Activated T-cell treated with anti-CD3 and anti-CD28 coated beads, Interleukin-2, amount 50 U/mL, for 24 hours (primary cell): ENCODE measurements at places on chromosomes 3 and 15.

DNA sequence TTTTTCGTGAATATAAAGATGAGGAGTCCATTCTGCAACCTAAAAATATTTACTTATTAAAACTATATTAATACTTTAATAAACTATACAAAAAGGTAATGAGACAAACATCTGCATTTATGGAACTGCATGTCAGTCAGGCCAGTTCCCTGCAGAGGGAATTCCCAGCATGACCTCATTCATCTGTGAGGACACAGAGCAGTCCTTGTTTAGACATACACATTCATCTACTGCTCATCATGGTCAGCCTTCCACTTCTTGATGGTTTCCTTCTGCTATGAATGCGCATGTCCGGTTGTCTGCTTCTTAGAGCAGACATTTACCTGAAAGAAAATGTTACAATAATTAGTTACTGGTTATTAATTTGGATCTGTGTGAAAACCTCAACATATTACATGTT, 3.3 kb upstream of the ACTR8 start:
- DNase-seq = no peak

DNA sequence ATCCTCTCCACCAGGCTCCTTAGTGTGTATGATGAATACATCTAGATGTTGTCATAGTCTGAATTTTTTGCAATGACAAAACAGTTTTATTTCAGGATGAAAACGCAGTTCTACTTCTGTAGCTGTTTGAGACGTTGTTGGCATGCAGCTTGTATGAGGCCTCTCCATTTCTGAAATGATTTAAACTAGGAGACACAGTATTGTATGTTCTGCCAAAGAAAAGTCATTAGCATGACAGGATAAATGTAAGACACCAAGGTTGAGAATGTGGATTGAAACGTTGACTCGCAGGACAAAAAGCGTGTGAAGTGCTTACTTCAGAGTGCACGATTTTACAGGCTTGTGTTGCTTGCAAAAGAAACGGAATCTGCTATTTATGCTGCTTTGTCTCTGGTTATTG, 35.3 kb downstream of the ABHD17C start:
- DNase-seq = no peak

DNA sequence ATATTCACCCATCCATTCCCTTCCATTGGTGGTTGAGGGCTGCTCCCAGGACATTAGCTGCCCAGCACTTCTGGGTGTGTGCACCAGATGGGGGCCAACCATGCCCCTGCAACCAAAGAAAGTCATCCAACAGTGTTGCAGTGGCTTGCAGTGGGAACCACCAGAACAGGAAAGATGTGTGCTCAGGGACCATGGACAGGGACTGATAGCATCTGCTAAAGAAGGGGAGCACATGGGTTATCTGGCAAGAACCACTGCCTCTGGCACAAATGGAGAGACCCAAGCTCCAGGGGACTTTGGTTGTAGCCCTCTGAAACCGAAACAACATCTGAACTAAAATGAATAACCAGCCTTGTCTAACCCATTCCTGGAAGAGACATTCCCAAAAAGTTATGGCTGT, 8.1 kb downstream of the DCLK3 start:
- DNase-seq = no peak

- no peak for DNase-seq
Measured at GRCh38 chr3:133113526-133113925, 75.3 kb downstream of the TMEM108 start.

GRCh38 chr3:179801263-179801662, 148.4 kb downstream of the USP13 start:
- DNase-seq = no peak

- no peak for DNase-seq
Measured at GRCh38 chr15:96089405-96090058, 241.0 kb upstream of the NR2F2 start.

- DNase-seq = no peak
Measured at GRCh38 chr3:128567705-128568356, 74.8 kb upstream of the GATA2 start.

GRCh38 chr15:58257776-58258325, 119.7 kb downstream of the AQP9 start:
- no peak for DNase-seq

DNA sequence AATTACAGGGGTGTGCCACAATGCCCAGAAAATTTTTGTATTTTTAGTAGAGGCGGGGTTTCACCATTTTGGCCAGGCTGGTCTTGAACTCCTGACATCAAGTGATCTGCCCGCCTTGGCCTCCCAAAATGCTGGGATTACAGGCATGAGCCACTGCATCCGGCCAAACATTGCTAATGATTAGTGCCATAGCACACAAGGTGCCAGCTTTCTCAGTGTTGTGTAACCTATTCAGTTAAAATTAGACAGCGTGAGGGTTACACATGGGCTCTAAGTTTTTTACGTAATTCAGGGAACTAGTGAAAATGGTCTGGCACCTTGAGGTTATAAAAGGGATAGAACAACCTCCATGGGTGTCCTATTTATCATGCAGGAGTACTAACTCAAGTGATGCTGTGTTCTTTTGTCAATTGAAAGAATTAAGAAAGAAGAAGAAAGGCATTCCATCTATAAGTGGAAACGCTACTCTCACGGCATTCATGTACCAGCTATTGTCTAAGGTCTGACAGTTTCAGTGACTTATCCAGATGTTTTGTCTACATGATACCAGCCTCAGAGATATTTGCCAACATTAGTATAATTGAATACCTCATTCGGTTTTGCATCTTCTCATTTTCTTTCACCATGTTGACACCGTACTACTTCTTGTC, 84.7 kb downstream of the EOMES start:
- no peak for DNase-seq

DNA sequence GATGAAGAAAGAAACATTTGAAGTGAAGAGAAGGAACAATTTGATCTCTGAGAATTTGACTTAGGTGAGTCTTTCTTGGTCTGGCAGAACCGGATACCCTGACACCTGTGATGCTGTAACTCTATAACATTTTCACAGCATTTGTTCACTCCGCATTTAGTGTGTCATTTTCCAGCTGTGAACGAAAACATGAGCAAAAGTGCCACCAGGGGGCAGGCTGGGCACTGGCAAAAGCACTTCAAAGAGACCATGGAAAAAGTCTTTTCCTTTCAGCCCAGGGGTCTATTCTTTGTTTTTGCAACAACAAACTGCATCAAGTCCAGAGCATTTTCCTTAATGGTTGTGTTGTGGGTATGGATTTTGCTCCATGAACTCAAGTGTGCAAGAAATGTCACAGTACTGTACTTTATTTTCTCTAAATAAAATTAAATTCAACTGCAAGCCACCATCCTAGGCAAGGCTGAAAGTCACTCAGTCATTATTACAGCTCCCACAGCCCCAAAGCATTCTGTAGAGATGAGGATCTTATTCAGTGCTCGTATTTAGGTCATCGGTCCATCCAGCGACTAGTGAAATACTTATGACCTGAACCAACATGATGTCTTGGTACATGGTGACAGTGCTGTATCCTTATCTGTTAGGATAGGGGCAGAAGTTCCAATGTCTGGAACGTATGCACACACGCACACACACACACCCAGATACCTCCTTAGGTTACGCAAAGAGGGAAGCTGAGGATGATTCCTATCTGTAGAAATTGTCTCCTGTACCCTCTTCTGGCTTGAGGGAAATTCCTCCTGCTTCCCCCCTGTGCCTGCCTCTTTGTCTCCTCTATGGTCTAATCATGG, 125.5 kb downstream of the GADL1 start:
- DNase-seq = peak; percentile 81

GRCh38 chr15:58584789-58585461, 153.1 kb downstream of the LIPC start:
- no peak for DNase-seq

DNA sequence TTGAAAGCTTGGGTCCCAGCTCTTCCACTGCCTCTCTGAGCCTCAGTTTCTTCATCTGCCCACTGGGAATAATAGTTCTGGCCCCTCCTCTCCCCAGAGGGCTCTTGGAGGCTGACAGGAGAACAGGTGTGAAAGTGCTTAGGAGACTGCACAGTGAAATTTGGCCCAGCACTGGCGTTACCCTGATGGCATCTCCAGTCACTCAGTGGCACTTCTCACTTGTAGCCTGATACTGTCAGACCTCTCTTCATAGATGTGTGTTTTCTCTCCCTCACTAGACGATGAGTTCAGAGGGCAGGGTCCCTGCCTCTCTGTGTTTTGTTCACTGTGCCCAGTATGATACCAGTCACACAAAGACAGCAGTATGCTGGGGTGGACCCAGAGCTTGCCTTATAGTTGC, 22.2 kb upstream of the IGDCC3 start:
- no peak for DNase-seq

DNA sequence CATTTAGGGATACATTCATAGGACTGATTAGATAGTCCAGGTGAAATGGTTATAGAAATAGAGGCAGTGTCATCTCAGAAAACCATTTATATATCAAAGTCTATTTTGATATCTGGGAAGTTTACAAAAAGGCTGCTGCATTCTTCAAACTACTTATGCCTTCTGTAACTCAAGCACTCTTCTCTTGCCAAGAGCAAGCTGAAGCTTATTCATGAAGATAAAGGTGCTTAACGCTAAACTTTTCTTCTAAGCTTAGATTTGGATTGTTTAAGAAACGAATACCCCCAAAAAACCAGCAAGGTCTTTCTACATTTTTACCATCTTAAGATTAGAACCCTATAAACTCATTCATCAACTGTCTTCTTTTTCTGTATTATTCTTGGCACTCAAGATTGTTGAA, 23.3 kb upstream of the USF3 start:
- DNase-seq = no peak

DNA sequence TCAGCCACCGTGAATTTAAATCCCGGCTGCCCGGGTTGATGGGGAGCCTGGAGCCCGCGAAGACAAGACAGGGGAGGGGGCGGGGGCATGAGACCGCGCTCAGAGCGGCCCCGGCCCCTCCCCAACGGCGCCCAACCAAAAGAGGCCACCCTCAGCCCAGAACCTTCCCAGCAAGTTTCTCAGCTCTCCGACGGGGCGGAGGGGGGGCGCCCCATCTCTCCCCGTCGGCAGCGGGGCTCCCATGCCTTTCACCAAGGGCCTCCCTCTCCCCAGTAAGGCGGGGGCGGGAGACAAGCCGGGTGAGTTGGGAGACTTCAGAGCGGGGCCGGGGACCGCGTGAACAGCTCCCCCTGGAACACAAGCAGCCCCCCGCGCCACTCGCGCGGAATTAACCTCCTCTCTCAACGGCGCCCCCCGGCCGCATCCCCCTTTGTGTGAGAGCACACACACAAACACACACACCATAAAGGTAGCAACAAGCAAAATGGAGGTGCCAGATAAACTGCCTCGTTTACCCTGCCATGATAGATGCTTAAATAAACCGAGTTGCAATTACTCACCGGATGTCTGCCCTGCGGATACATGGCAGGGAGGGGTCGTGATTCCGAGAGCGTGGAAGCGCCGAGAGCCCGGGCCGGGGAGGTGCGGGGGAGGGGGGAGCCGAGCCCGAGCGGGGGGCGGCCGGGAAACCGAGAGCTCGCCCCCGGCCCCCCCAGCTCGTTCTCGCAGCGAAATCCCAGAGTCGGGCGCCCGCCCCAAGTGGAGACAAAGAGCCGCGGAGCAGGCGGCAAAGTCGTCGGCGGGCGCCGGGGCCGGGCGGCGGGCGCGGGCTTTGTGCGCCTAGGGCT, 1.3 kb downstream of the TLE3 start:
- DNase-seq = peak; percentile 79

DNA sequence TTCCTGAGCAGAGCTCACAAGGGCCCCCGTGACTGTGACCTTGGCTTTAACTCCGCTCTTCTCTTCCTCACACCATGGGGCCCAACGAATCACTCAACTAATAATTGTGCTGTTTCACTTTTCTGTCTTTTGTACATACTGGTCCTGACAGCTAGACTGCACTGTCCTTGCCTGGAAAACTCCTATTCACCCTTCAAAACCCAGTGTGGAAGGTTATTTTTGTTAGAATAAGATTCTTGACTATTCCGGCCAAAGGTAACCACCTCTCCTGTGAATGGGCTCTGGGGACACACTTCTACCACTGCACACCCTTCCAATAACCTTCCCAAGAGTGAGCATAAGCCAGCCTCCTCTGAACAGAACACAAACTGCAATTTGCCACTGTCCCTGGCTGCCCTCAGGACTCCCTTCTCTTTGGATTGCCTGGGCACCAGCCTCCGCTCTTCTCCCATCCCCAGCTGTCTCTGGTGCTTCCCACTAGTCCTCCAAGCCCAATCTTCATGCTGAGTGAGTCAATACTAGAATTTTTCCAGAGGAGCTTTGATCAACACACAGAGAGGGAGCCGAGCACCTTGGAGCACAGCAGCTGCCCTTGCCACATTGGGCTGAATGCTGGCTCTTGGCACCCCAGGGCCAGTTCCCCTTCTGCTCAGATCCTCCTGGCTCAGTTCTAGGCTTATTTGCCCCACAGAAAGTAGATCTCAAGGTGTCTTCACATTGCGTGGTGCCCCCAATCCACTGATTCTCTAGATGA, 2.1 kb downstream of the SCN5A start:
- DNase-seq = peak; percentile 25

GRCh38 chr15:26091184-26091583, 228.1 kb upstream of the ATP10A start:
- no peak for DNase-seq

GRCh38 chr3:148023994-148024393, 614.8 kb downstream of the ZIC1 start:
- no peak for DNase-seq

DNA sequence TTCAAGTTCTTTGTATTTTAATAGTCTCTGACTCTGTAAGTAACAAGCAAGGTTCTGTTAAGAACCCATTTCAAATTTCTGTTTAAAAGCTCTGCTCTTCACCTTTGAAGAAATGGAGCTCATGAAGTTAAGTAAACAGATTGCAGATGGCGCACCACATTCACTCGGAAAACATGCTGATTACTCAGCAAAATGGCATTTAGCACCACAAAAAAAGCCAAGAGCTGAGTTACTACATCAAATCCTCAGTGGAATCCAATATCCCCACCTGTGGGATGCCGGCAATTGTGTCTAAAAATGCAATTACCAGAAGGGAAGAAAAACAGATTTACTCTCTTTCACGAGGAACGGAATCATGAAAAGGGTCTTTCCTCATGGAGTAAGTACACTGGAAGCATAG, 758.0 kb downstream of the NTRK3 start:
- no peak for DNase-seq

DNA sequence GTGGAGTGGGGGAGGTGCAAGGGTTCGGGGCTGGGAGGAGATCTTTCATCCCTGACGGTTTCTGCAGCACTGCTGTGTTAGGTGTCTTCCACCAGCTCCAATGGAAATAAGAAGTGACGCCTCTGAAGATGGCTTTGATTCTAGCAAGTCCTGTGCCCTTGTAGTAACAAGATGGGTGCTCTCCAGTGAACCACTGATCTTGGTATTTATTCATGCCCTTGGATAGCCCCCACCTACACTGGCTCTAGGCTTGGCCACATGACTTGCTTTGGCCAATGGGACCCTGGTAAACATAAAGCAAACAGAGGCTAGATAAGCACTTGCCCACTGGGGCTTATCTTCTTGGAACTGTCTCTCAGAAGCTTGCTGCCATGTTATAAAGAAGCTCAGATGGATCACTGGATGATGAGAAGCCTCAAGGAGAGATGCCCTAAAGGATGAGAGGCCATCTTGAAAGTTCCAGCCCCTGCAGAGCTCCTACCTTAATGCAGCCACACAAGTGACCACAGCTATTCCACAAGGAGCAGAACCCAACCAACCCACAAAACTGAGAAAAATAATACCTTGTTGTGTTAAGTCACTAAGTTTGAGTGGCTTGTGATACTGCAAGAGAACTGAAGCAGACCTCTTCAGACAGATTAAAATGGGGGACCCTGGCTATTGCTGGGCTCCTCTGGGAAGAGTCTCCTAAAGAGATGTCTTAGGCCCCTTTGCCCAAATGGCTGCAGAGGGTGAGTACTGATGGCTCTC, 137.9 kb downstream of the PDCD6IP start:
- DNase-seq = no peak
